Astrocyte of the spinal cord (primary cell): ENCODE measurements at places on chromosomes 5 and 9.

DNA sequence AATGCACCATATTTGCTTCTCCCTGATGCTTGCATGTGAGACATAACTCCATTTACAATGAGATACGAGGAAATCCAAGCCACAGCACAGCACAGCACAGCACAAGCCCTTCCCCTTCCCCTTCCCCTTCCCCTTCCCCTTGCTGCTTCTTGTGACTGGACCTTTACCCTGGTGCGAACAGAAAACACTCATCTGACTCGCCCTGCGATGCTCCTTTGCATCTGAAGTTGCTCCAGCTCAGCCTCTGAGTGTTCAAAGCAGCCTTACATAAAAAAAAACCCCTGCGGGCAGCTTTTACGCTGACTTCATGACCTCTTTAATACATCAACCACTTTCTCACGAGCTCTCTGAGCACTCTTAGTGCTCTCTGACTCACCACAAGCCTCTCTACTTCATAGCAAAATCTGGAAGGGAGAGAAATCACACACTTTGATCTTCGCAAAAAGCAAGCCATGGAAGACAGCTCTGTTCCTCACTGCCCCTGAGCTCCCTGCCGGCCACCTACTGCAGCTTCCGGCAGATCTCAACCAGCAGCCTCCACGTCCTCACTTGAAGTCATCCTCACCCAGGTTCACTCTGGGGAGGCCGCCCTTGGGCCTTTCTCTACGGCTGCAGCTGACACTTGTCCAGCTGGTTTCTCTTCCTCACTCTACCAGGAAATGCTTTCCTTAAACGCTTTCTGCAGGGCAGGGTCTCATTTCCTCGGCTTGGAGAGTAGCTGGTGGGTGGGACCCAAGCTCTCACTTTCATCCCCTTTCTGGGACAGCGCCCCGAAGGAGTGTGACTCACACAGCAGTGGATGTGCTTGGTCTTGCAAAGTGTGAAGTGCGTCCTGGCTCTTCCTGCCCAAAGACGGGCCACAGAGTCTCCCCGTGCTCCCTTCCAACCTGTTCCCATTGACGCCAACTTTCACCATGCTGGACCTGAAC lies 5.3 kb downstream of the SLC34A1 start:
- peak; percentile 94 for DNase-seq

DNA sequence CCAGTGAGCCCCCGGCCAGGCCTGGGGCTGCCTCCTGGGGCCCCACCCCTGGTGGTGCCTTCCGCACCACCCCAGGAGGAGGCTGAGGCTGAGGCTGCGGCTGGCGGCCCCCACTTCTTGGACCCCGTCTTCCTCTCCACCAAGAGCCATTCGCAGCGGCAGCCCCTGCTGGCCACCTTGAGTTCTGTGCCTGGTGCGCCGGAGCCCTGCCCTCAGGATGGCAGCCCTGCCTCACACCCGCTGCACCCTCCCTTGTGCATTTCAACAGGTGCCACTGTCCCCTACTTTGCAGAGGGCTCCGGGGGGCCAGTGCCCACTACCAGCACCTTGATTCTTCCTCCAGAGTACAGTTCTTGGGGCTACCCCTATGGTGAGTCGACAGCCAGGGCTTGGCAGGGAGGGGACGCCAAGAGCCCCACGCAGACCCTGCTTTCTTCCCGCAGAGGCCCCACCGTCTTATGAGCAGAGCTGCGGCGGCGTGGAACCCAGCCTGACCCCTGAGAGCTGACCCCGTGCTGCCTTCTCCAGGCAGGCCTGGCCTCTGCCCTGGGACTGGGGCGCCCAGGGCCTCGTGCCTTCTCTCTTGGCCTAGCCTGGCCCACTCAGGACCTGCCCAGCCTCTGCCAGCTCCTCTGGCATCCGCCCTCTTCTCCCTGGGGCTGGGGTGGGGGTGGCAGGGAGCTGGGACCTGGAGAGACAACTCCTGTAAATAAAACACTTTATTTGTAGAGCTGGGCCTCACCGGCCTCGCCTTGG lies 4.0 kb upstream of the EHMT1 start:
- DNase-seq, result no peak

- no peak for DNase-seq
These were observed 87.0 kb downstream of the ANGPTL2 start for GRCh38 chr9:127035423-127035822.

DNA sequence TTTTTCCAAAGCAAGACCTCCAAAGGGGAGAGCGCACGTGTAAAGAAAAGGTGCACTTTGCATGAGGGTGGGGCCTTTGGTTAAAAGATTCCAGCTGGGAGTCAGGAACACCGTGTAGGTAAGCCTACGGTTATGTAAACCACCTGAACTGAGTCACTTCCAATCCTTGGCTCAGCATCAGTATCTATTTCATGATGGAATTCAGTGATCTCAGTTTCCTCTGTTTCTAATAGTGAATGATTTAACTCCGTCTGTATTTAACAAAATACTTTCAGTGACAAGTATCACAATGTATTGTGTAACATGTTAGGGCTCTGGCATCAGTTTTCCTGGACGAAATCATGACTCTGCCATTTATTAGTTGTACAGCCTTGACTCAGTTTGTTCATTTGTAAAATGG lies 1.3 kb upstream of the SVEP1 start:
- no peak for DNase-seq

GRCh38 chr5:109863752-109864151 lies 174.0 kb downstream of the MAN2A1 start:
- peak; percentile 67 for DNase-seq

DNA sequence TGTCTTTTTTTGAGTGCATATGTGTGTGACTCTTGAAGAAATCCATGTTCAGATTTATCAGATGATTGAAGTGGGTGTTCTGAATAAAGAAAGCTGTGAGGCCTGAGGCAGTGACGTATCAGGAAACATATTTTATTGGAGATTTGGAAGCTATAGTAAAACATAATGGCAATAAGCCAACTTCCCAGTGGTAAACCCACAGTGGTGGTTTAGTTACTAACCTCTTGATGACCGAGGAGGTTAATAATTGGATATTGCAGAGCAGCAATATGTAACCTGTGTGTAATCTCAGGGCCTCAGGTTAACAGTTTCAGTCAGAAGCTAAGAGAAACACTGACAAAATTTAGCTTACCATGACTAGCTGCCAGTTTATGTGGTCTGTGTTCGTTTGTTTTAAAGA lies 6.9 kb downstream of the RGMB start:
- DNase-seq, result peak; percentile 47

DNA sequence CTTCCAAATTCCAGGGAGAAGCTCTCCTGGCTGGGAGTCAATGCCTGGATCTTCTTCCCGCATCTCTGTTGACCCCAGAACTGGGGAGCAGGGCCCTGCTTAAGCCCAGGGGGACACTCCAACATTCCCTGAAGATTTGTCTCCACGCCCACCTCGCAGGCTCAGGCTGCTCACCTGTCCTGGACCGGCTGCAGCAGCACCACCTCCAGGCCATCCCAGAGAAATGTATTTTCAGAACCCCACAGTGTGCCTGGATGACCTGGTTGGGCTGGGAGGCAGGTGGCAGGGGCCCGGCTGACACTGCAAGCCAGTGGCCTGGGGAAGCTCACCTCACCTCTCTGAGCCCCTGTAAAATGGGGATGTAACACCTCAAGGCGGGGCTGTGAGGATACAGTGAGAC lies 27.1 kb upstream of the ZBTB43 start:
- DNase-seq, result no peak

GRCh38 chr5:83937837-83938236 lies 217.2 kb upstream of the HAPLN1 start:
- no peak for DNase-seq

DNA sequence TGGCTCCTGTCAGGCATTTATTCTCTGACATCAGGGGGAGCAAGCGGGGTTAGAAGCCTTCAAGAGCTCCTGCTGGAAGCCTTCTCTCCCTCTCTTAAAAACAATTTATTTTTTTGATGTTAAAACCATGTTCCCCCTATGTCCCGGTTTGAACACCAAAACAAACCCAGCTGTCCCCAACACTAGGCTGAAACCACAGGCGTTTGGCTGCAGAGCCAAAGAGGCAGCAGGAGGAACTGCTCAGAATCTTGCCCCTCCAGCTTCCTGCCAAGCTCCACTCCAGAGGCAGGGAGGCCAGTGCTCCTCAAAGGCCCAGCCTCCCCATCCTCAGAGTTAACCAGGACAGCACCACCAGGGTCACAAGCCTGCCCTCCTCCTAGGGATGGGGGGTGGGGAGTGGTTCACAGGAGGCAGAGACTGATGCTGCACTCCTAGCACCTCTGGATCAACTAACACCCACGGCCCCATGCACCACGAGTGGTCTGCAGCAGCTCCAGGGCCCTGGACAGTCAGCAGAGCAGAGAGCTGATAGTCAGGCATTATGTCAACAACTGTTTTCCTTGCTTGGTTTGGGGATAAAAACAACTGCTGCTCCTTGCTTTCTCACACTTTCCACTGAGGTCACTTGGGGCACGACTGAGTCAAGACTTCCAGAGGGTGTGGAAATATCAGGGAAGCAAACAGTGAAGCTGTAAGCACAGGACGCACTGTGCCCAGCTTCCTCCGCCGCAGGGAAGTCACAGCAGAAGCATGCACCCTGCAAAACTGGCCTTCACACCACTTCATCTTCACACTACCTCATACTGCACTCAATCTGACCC lies 96.5 kb upstream of the ADRA1B start:
- DNase-seq, result peak; percentile 48

GRCh38 chr9:2053883-2054845 lies 39.0 kb downstream of the SMARCA2 start:
- DNase-seq, result peak; percentile 90

DNA sequence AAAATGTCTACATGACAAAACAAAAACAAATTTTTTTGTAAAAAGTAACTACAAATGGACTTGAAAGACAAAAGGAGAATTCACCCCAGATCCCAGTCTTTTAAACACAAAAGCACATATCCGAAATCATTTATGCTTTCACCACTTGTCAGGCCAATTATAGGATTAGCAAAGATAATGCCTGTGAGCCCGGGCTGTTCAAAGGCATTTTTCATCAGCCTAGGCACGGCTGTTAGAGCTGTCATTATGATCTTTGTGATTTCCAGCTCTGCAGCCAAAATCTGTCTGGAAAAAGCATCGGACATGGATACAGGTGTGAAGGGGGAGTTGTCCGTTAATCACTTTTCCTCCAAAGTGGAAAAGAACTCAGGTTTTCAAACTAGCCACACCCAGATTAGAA lies 23.6 kb upstream of the RAB14 start:
- no peak for DNase-seq

DNA sequence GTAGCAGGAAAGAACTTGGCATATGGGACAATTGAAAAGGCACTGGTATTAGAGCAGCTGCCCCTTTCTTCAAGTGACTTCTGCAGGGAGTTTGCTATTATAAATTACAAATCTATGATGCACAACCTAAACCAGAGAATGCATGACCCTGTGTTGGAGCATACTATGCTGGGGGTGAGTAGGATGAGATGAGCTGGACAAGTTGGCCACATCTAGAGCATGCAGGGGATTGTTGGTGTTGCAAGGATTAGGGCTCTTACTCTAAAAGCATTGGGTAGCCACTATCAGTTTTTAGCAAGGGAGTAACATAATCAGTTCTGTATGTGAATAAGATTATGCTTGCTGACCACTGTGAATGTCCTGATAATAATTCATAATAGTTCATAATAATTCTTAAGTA lies 186.7 kb downstream of the KIAA0825 start:
- no peak for DNase-seq

- DNase-seq, result peak; percentile 8
These were observed 573.1 kb downstream of the TLE4 start for GRCh38 chr9:80144856-80145255.

- DNase-seq, result no peak
These were observed 71.0 kb downstream of the LRRC70 start for GRCh38 chr5:62649476-62650113.

DNA sequence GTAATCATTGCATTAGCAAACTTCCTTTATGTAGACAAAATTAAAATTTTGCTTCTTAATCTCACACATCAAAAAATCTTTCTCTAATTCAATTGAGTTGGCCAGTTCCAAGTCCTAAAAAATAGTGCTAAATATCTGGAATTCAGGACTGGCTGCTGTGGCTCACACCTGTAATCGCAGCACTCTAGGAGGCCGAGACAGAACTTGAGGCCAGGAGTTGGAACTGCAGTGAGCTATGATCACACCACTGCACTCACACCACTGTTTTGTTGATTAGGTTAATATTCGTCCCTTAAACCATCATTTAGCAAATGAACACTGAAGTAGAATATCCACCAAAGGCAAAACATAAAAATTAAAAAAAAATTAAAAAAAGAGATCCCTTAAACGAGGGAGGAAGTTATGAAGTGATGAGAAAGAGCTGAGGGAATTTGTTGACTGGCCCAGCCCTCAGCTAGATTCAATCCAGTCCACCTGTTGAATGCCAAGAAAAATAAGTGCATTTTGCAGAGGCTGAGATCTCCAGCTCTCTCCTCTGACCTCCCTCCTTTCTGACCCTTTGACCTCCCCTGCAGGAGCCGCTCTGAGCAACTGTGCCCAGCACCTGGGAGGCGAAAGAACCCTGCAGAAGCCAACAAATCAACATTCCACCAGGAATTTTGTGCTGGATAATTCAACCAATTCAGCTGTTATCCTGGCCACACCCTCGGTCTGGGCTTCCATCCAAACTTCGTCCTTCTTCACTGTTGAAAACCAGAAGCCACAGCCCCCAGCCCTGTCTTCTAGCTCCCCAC lies 96.8 kb downstream of the OR2K2 start:
- DNase-seq, result peak; percentile 3

GRCh38 chr5:57246426-57246825 lies 72.6 kb downstream of the GPBP1 start:
- no peak for DNase-seq

DNA sequence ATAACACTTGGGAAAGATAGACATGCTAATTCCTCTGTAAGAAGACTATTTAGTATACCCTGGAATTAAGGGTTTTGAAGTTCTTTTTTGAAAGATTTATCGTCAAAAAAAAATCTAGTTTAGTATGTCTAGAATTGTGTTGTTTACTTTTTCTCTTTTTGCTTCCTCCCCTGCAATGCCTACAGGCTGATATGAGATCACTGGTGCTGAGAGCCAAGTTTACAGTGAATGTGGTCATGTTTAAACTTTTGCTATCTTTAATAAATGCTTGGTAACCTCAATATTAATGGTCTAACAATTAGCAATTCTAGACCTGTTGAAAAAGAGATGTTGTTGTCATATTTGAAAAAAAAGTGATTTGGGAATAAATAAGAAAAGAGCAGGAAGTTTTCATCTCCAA lies 86.1 kb downstream of the CWC27 start:
- no peak for DNase-seq

GRCh38 chr9:91954841-91955471 lies 4.9 kb upstream of the ROR2 start:
- peak; percentile 78 for DNase-seq

GRCh38 chr5:93586736-93587596 lies 3.9 kb downstream of the NR2F1 start:
- peak; percentile 66 for DNase-seq
